ENCODE measurements at places on chromosomes 11 and 22.

GRCh38 chr11:1353383-1354124 lies 36.2 kb upstream of the BRSK2 start:
- DNase-seq = no peak

DNA sequence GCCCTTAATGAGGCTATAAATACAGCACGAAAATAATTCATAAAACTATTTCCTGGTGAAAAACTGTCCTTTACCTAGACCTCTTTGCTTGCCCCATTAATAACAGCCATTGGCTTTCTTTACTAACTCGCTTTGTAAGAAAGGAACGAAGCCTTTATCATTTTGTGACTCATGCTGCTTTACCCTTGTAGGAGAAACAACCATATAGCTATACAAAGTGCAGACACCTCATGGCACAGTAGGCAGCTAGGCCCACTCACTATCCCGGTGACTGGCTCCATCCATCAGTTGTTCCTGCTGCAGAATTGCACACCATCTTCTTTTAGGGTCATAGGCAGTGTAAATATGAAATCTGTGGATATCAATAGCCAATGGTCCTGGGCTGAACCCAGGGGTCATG lies 85.8 kb downstream of the LDLRAD3 start:
- DNase-seq = no peak

- no peak for DNase-seq
These were observed 109.7 kb downstream of the DCDC1 start for GRCh38 chr11:31259797-31260196.

DNA sequence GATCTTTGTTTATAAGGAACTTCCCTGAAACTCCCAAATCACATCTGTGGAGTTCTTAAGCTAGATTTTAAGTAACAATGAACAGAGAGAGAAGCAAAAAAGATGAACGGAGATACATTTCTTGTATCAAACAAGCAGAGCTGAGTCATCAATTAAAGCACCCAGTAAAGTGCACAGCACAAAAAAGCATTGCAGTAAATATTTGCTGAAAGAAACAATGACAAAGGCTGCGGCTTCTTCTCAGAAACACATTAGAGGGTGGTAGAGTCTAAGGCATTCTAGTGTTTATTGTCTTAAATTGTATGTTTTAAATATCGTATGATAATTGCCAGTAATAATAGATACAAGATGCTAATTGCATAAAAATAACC lies 941.6 kb upstream of the CHORDC1 start:
- no peak for DNase-seq

- DNase-seq = no peak
These were observed 36.0 kb downstream of the TTLL1 start for GRCh38 chr22:43053176-43053575.

DNA sequence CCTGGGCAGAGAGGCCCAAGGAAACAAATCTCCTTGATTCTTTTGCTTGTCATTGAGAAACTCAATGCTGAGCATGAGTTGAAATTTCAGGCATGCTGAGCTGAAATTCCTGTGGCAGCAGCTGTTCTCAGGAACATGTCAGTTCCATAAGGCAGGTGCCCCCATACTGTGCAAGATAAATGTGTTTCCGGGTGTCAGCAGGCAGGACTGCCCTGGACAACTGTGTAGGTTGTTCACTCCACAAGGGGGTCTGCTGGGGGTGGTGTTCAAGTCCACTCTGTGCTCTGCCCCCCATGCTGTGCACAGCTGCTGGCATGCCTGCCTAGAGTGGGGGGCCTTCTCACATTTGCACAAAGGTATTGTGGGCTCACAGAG lies 133.7 kb downstream of the CTTN start:
- no peak for DNase-seq

- DNase-seq = no peak
These were observed 5.2 kb upstream of the H19 start for GRCh38 chr11:2002807-2003206.

GRCh38 chr11:106827687-106828086 lies 190.6 kb downstream of the GUCY1A2 start:
- DNase-seq = no peak

Data from pulmonary artery endothelial cell (primary cell).